Hippocampal formation (tissue), 2 donors: ENCODE measurements at places on chromosomes 5 and 9.

- no peak for DNase-seq
Observed at GRCh38 chr9:128927731-128928411, 7.1 kb downstream of the PHYHD1 start.

DNA sequence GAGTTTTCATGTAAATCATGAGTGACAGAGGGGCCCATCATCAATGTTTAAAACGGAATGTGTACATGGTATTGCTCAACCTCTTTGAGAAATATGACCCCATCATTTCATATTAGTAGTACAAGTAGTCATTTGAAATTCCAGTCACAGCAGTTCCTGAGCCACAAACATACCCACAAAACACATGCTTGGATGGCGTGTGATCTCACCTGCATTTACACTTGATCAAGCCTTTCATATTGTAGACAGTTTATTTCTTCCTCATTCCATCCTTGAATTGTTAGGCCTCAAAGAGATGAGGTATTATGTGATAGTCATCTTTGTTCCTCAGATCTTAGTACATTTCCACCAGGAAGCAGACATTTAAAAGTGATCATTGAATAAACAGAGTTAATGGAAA, 96.8 kb upstream of the TAS2R1 start:
- no peak for DNase-seq

GRCh38 chr9:119368681-119369581, at the start of gene BRINP1:
TSS of gene BRINP1 (minus strand) at chr9:119369435. CDS start at chr9:119313355, 56,080 bp downstream.
- peak; percentile 52 for DNase-seq

DNA sequence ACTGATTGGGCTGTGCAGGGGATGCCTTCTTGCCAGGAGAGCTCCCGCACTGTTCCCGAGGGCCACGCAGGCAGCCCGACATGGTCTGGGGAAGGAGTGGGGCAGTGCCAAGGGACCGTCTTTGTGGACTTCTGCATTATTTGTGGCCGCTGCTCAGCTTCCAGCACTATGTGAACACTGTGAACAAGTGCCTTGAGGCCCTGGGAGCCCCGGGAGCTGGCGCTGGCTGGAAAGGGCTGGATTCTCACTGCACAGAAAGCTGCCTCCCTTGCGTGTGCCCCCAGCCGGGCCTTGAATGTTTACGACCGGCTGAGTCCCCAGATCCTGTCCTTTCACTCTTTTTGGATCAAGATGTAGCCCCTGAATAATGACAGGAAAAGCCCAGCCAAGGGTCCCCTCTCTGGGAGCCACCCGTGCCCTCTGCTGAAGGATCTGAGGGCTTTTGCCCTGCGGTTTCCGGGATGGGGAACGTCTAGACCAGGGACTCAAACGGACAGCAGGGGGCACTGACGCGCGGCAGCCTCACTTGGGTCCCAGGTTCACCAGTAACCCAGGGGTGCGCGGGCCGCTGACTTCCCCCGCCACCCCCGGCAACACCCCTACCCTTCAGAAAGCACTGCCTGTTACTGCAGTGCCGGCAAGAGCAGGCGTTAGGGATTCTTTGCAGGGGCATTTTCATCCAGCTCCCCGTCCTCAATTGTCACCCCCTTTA, 98.9 kb upstream of the FCN2 start:
- no peak for DNase-seq

DNA sequence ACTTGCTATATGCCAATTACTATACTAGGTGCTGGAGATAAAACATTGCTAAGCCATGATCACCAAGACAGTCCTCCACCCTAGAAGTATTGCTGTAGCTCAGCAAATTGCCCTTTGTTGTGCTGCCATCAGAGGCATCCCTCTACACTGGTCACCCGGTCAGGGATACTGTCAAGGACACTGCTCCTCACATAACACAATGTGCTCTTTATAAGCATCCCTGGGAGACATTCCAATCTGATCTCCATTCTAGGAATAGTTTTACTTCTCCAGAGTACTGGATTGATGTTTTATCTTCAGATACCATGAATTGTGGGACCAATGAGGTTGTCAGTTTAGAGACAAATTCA, 10.4 kb upstream of the DNAJA1 start:
- DNase-seq: no peak

DNA sequence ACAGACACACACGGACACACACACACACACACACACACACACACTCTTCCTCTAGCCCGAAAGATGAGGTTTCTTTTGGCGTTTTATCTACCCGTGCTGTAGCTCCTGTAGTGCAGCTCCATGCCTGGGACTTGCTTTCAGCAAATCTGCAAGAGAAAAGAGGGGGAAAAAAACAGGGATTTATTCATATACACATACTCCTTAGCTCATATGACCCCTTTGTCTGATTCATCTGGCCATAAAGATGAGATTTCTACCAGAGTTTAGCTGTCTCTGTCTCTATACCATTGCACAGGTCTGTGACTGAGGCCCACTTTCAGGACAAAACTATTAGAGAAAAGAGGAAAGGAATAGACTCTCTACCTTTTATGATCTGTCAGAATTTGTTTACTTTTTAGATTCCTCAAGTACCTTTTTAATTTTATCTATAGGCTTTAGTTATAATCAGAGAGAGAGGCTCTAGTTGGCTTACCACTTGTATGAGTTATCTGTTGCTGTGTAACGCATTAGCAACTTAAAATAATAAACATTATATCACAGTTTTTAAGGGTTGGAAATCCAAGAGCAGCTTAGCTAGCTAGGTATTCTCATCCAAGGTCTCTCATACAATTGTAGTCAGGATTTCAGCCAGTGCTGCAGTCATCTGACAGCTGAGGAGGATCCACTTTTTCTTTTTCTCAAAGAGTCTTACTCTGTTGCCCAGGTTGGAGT, 14.7 kb downstream of the SNX2 start:
- DNase-seq: no peak

- peak; percentile 65 for DNase-seq
Observed at GRCh38 chr9:21812946-21813568, 10.6 kb downstream of the MTAP start.

GRCh38 chr9:33162721-33163311, 4.3 kb downstream of the B4GALT1 start:
- DNase-seq: no peak

- DNase-seq: no peak
Observed at GRCh38 chr9:11992866-11993265, 700.3 kb upstream of the TYRP1 start.

DNA sequence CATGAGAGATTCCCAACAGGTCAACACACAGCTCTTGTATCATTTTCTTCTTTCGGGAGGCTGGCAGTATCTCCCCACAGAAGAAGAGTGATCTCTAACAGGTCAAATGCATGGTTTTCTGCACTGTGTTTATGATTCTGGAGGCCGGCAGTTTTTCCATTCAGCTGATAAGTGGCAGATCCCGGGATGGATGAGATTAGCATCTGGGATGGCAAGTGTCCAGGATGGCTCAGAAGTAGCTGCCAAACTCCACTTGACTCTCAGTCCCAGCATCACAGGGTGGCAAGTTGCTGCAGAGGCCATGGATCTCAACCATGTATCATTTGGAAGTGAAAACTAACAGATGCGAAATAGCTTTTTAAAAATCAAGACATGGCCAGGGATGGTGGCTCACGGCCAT, 97.8 kb upstream of the SLC44A1 start:
- DNase-seq: no peak

GRCh38 chr5:120457839-120458507, 6.1 kb upstream of the PRR16 start:
- no peak for DNase-seq

DNA sequence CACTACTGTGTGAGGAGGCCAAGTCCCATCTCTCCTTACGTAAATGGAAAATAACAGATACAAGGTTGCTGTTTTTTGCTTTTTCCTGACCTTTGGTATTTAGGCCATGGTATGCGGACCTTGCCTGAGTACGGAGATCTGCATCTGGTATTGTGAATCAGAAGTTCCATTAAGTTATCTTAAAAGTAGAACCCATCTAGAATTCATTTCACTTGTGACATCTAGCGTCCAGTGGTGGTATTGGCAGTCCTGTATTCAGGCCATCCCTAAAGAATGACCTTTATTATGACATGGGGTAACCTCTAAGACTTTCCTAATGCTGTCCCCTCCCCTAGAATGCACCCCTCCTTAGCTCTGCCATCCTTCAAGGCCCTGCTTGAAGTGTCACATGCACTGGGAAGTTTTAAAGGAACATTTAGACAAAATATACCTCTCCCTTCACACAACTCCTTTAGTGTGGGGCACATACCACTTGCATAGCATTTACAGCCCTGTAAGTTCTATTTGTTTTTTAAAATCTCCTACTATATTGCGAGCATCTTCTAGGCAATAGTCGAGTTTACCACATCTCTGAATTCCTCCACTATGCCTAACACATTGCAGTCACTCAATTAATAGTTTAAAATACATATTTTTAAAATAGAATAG, 1.9 kb upstream of the SPDL1 start:
- DNase-seq: peak; percentile 52

DNA sequence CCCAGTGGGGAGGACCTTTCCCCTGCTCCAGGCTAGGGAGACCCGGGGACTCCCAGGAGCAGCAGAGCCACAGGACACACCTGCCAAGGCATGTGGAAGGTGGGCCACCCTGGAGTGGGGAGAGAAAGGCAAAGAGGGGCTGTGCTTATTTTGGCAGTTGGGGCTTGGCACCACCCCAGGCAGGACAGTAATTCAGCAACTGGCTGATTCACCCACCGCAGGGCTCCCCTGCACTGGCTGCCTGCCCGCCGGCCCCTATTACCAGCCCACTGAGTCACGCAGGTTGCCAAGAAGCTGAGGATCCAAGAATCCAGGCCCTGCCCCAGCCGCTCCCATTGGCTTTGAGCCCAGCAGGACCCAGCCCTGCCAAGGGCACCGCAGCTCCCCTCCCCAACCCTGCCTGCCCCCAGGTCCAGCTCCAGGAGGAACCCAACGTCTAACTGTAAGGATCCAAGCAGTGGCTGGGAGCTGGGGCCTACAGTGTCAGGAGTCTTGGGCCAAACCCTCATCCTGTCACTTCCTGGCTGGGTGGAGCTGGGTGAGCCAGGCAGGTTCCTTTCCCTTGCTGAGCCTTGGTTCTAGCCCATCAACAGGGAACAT, 14.2 kb upstream of the RALGDS start:
- DNase-seq: no peak

- no peak for DNase-seq
Observed at GRCh38 chr5:96067251-96067650, 105.6 kb upstream of the ELL2 start.

DNA sequence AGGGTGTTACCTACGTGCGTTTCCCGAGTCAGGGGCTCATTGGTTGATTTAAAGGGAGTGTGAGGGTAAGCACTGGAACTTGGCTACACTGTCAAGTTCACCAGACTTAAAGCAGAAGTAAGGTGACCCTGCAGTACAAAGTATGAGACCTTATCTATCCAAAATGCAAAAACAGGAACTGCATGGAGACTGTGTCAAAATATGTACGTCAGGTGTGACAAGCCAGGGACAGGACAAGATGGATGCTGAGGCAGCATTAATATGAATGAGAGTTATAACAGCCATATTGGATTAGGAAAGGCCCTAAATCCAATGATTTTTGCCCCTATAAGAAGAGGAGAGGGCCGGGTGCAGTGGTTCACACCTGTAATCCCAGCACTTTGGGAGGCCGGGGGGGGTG, 15.4 kb upstream of the SUSD3 start:
- no peak for DNase-seq

- no peak for DNase-seq
Observed at GRCh38 chr5:77770293-77771005, 5.7 kb downstream of the TBCA start.
